Kasumi-1 (cell line): ENCODE measurements at places on chromosomes 6 and 20.
A peak's percentile ranks its signal among the peaks of the same experiment; 100 is the strongest.

- no peak for DNase-seq
Measured at GRCh38 chr6:42038163-42038562, 12.2 kb upstream of the TAF8 start.

- DNase-seq, result no peak
Measured at GRCh38 chr6:16420715-16421461, 182.5 kb downstream of the GMPR start.

DNA sequence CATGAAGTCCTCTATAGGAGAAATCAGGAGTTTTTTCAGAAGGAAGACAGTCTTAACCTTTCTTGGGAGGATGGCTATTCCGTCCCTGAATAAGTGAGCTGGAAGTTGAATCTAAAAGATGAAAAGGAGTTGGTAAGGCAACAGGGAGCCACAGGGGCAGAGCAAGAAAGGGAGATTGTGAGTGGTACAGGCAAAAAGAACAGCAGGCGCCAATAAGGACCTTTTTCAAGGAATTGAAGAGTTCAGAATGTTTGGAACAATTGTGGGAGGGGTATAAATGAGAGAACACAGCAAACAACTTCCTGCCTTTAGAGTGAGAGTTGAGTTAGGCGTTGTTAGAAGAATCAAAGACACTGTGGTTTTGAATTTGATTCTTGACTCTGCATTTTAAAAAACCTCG is 1003.7 kb downstream of the EPHA7 start:
- no peak for DNase-seq

- peak; percentile 44 for DNase-seq
Measured at GRCh38 chr6:113671421-113671820, 185.7 kb upstream of the MARCKS start.

GRCh38 chr6:119426619-119427018 is 77.1 kb upstream of the MAN1A1 start:
- no peak for DNase-seq

DNA sequence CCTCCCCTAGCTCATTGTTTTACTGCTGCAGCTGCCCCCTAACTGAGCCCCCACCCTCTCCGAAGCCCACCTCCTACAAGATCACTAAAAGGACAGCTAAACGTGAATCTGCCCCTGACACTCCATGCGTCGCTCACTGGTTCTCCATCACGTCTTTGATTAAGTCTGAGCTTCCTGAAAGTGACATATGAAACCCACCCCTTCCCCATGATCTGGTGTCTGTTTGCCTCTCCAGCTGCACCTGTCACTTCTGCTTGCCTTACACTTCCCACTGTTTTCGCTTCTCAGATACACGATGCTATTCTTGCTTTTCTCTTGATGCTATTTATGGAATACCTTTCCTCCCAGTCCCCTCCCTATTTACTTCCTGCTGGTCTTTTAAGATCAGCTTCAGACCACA is 8.0 kb upstream of the PERP start:
- no peak for DNase-seq

DNA sequence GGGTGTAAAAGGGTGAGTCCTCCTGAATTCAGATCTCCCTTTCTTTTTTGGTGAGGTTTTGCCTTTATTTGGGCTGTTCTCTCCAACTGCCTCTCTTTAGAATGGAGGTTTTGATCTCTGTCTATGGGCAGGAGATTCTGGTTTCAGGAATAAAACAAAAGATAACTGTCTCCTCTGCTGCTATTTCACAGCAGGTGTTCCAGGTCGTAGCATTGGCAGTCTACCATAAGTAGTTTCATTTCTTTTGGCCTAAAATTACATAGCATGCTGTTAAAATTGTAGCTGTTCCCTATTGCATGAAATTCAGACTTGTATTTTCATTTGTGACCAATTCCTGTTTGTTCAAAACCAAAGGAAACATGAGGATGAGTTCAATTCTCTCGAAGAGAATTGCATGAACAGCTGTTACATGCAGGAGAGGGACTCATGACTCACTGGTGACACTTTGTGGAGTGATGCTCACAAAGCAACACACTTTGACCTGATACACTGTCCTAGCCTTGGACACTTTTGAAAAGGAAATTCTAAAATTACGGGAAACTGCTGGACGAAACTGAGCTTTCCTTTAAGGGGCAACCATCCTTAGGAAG is 76.8 kb upstream of the SIRPG start:
- peak; percentile 41 for DNase-seq

- no peak for DNase-seq
Measured at GRCh38 chr6:34237316-34237721, 646 bp downstream of the HMGA1 start.

GRCh38 chr20:3749087-3749688 is 16.7 kb downstream of the HSPA12B start:
- DNase-seq, result no peak

DNA sequence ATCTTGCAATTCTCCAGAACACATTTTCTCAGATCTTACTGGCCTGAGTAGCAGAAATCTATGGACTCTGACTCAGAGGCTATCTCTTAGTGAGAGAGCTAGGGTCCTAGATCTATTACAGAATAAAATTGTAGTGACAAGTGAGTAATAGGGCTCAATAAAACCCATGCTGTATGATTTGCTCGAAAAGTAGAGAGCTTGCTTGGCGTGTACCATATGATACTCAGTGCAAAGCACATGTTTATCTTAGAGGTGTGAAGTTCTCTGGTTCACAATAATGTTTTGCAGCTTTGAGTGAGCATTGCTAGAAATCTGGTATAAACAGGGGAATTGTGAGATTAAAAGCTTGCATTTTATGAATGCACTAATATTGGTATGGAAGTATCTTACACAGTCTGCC is 87.8 kb upstream of the PRSS16 start:
- DNase-seq, result no peak

DNA sequence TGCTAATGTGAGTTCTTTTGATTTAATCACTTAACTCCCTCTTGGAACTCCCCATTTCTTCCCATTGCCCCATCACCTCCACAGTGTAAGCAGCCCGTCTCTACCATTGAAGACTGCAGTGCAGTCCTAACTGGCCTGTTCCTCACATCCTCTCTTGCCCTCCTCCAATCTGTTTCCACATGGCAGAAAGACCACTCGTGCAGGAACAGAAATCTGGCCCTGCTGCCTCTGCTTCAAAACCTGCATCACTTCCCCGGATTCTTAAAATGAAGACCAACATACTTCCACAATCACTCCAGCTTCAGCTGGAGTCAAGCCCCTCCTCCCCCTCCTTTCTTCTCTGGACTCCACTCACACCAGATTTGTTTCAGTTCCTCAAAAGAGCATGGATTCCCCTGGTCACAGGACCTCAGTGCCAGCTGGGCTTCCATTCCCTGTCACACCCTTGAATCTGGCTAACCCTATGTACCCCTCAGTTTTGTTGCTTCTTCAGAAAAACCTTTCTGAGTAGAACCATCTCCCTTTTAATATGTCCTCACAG is 802.3 kb downstream of the MAFB start:
- DNase-seq, result no peak

GRCh38 chr20:46872328-46873211 is 22.1 kb upstream of the EYA2 start:
- DNase-seq, result no peak

- no peak for DNase-seq
Measured at GRCh38 chr6:39365281-39366074, 43.0 kb upstream of the KCNK16 start.

DNA sequence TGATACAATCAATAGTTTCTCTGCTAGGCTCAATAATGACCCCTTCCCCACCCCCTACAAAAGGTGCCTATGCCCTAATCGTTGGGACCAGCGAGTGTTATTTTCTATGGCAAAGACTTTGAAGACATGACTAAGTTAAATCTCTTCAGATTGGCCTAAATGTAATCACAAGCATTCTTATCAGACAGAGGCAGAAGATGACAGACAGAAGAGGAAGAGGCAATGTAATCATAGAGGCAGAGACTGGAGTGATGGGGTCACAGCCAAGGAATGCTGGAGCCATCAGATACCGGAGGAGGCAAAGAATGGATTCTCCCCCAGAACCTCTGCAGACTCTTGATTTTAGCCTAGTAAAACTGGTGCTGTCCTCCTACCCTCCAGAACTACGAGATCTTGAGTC is 159.3 kb downstream of the EDN1 start:
- DNase-seq, result no peak

DNA sequence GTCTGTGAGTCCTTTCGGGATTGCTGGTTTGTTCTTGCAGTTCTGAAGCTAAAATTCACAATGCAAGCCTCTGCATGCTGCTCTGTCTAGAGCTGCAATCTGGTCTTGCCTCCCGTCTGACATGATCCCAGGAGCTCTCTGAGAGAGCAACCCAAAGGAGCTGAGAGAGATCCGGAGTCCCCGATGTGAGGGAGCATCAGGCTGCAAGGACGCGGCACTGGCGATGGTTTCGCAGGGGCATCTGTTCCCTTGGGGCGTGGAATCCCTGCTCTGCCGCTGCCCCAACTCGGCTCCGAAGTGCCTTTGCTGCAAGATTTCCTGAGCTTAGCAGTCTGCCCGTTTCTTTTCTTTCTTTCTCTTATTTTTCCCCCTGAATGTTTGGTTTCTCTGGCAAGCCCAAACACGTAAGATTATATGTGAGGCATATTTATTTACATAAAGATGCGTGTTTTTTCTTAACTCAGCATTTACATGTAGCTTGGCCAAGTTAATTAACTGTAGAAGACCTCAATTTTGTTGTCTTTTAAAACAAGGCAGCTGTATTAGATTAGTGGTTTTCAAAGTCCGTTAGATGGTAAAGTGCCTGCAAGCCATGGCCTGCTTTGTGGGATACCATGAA is 873.0 kb downstream of the KIF16B start:
- no peak for DNase-seq

GRCh38 chr6:22108199-22108598 is 188.6 kb downstream of the PRL start:
- no peak for DNase-seq

GRCh38 chr6:39852324-39852723 is 60.1 kb downstream of the DAAM2 start:
- DNase-seq, result no peak

DNA sequence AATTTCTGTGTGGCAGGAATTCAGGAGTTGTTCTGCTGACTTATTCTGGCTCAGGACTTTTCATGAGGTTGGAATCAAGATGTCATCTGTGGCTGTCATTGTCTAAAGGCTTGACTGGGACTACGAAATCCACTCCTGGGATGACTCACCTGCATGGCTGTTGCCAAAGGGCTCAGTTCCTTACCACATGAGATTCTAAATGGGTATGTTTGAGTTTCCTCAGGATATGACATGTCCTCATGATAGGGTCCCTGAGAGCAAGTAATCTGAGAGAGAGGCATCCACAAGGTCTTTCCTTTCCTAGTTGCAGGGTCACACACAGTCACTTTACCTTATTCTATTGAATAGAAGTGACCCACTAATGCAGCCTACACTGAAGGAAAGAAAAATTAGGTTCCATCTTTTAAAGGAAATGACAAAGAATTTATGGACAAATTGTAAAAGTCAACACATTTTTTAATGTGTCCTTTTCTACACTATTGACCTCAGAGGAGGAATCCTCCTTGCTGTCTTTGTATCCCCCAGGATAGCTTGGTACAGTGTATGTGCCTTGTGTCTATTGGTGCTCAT is 1025.0 kb upstream of the GJE1 start:
- DNase-seq, result no peak

DNA sequence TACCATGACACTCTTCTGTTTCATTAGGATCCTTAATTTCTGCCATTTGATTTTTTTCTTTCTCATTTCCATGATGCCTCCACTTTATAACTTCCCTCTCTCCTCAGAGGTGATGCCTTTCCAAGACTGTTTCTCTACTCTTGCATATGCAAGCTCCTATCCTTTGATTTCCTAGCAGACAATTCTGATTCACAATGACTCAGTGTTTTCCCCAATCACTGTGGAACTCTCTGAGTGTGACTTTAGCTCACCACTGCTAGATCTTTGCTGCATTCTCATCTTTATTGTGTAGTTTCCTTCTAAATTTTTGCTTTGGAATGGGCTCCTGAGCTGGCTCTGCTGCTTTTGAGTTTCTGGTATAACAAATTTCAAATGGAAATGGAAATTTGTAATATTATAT is 184.9 kb downstream of the TINAG start:
- DNase-seq, result no peak

GRCh38 chr6:138245751-138246150 is 27.5 kb upstream of the PBOV1 start:
- no peak for DNase-seq

DNA sequence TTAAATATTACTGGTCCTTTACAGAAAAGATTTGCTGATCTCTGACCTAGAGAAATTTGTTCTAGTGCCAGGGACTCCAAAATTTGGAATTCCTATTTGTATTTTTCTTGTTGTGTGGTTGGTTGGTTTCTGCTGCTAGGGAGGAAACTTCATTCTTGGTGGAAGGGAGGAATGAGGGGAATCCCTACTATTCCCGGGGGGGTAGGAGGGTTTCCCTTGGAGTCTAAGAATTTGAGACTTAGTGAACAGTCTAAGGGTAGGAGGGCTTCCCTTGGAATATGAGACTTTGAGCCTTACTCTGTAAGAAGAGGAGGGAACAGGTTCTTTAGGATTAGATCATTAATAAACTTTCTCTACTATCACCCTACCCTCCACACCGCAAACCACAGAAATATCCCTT is 67.1 kb upstream of the ADGRF1 start:
- DNase-seq, result no peak

DNA sequence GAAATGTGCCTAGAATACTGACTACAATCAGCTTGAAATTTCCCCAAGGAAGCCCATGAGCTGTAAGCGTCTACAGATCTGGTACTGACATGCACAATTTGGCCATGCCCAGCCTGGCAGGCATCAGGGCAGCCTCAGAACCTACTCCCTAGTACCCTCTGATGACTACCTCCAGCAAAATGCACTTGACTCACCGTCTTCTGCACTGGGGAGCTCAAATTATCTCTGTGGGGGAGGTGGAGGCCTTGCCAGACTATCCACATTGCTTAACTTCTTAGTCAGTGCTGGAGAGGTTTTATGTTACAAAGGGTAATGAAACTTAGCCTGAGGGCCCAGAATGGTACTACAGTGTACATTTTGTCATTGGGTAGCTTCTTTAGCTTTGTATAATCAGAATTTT is 126.0 kb upstream of the ADGRF1 start:
- peak; percentile 76 for DNase-seq

DNA sequence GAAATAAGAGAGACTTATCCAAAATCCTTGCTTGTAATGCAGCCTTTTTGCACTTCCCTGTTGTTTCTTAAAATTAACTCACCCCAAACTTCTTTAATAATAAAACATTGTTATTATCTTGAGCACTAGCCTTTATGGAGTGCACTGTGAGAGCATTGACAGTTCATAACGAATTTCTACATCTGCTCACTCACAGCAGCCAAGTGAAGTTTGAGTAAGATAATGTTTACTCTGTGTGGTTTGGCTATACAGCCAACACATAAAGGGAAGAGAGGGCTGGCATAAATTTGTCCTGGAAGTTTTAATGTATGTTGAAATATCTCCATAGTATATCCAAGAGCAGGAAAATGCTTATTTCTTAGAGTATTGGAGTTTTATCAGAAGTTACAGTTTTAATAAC is 227.9 kb downstream of the FRK start:
- DNase-seq, result no peak
